CD8-positive, alpha-beta T cell (primary cell): ENCODE measurements at places on chromosomes 6 and 20.

DNA sequence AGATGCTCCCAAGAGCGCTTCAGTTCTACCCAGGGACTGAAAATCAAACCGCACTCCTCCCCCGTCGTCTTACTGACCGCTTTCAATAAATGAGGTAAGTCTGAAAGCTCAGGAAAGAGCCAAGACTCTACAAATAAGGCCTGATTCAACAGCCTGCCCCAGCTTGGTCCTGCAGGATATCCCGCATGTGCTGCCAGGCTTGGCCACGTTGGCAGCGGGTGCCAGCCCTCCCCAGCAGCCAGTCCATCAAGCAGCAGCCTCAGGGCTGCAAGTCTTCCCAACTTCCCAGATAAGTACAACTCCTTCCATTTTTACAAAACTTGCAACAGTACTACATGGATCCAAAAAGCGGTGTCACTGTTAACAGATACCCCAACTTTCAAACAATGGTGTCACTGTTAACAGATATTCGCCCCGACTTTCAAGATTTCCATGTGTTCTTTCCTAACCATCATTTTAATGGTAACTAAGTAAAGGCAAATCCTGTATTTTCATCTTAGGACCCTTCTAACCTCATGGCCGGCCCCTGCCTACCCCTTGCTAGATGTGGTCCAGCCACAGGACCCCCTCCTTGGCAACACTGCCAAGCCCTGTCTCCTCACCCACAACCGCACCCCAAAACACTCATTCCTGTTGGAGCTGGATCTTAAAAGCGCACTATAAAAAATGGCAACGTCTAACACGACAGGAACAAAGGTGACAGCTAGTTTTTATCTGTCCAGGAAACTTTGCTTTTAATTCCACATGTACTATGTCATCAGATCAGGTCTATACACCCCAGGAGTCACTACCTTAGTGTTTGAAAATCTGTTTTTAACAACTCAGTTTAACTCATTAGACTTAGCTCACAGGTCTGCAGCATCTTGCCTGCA, 28.0 kb downstream of the DIDO1 start:
- no peak for DNase-seq

- DNase-seq, result no peak
Observed at GRCh38 chr20:914727-915498, 1.2 kb downstream of the ANGPT4 start.

- no peak for DNase-seq
Observed at GRCh38 chr20:63754008-63754407, 14.4 kb downstream of the SLC2A4RG start.

GRCh38 chr6:40322336-40322735, 264.8 kb downstream of the LRFN2 start:
- DNase-seq, result no peak

GRCh38 chr20:38554986-38555385, 26.0 kb upstream of the ADIG start:
- DNase-seq, result no peak

GRCh38 chr6:71294121-71294523, 5.5 kb downstream of the OGFRL1 start:
- DNase-seq, result no peak

DNA sequence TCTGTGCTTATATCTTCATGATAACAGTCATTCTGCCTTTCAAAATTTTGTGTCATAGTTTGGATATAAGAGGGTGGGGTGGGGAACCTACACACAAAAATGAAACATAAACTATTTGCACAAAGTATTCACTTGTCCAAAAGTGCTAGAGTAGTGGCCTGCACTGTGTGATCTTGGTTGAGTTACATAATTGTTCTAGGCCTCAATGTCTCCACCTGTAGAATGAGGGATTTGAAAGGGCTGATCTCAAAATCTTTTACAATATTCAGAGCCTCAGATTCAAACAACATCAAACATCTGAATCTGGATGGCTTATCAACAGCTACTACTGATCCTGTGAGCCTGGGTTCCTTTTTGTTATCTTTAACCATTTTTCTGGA, 64.3 kb upstream of the TMEM30A start:
- no peak for DNase-seq

- no peak for DNase-seq
Observed at GRCh38 chr20:43194137-43194536, 4.4 kb upstream of the PTPRT start.

GRCh38 chr20:6040958-6041807, 12.7 kb downstream of the LRRN4 start:
- no peak for DNase-seq

DNA sequence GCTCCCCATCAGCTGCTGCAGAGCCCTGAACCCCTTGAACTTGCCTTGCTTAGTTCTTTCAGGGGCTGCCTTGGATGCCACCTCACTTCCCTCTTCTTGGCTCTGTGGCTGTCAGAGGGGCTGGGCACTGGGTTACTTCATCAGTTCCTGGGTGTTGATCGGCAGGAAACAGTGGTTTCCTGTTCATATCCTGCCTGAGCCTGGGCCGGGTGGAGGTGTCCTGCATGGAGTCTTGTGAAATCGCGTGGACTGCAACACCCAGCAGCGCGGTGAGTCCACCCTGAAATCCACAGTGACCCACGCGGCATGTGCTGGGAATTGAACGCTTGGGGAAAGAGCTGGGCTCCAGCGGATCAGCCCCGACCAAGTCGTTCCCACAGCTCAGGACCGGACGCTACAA, 97.5 kb downstream of the CDH26 start:
- DNase-seq, result no peak

DNA sequence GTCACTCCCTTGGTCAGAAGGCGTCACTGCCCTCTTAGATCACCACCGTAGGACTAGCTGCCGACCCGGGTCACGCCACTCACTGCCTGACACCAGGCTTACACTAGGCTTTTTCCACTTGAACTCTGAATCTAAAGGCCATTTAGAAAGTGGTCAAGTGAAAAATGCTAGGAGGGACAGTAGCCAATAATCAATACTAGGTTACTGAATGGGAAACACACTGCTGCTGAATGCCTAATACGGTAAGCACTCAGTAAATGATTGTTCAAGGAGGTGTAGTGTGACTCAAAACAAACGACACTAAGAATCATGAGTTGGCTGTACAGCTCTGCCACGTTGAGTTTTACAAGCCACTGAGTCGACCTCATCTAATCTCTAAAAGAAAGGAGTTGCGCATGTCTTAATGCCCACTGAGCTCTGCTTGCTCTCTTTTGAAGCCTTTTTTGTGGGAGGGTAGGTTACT, 760 bp upstream of the IBTK start:
- no peak for DNase-seq
